ENCODE measurements at places on chromosomes 7 and 10.

DNA sequence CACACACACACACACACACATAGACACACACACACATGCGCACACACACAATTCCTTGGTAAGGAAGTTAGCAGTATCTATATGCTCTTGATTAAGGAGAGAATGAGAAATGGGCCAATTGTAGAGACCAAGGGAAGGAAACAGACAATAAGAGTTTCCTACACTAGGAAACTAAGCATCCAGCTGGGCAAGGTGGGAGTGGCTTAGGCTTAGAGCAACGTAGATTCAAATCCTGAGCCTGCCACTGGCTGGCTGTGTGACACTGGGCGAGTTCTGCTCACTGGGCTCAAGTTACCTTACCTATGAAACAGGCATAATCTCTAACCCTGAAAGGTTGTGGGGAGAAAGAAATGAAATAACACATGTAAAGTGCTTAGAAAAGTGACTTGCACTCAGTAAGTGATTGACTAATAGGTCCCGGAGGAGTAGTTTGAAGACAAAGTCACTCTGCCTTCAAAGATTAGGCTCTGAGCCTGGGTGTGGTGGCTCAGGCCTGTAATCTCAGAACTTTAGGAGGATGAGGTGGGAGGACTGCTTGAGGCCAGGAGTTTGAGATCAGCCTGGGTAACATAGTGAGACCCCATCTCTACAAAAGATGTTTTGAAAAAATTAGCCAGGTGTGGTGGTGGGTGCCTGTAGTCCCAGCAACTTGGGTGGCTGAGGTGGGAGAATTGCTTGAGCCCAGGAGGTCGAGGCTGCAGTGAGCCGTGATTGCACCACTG, 701.4 kb downstream of the PARD3 start:
- no peak for DNase-seq

GRCh38 chr7:142871260-142872105, 14.1 kb downstream of the TRPV6 start:
- DNase-seq, result peak; percentile 23

GRCh38 chr7:8018961-8019360, 50.4 kb downstream of the GLCCI1 start:
- DNase-seq, result no peak

DNA sequence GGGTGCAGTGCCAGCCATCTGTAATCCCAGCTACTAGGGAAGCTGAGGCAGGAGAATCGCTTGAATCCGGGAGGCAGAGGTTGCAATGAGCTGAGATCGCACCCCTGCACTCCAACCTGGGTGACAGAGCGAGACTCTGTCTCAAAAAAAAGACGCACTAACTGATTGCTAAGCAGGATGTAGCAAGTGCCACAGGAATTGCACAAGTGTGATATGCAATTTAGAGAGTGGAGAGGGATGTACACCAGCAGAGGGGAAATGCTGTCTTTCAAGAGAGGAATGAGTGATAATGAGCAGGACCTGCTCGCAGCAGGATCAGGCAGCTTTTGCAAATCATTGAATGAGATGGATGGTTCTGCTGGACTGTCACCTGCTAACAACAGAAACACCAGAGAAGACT, 13.3 kb upstream of the SLC16A12 start:
- DNase-seq, result no peak

- no peak for DNase-seq
These were observed 121.6 kb downstream of the CDK6 start for GRCh38 chr7:92714767-92715166.

- no peak for DNase-seq
These were observed 26.2 kb downstream of the IKZF1 start for GRCh38 chr7:50330696-50331095.

DNA sequence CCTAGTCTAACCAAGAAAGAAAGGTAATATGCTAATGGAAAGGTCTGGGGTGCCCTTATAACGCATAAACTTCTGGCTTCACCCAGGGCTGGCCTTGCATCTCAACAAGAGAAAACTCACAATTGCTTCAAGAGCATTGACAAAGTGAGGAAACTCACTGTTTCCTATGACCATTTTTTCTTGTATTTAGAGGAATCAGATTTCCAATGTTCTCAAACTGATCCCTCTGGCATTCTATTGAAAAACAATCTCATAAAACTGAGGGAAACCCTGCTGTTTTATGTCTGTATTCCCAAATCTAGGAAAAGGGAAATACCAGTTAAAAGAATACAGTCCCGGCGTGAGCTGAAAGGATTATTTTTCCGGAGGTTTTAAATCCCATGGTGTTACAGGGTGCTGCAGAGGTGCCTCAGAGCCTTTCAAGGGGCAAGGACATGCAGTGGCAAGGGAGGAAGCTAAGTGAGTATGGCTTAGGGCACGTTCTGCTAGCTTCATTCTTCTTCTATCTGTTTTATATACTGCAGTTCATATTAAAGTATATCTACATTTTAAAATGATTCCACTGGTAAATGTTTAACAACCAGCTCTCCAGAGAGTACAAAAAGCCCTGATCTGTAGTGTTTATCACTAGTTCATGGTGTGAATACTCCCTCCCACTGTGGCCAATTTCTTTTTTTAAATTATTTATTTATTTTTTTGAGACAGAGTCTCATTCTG, 68.7 kb downstream of the CAV1 start:
- DNase-seq, result no peak

- no peak for DNase-seq
These were observed 33.6 kb downstream of the TMEM106B start for GRCh38 chr7:12244694-12245093.

DNA sequence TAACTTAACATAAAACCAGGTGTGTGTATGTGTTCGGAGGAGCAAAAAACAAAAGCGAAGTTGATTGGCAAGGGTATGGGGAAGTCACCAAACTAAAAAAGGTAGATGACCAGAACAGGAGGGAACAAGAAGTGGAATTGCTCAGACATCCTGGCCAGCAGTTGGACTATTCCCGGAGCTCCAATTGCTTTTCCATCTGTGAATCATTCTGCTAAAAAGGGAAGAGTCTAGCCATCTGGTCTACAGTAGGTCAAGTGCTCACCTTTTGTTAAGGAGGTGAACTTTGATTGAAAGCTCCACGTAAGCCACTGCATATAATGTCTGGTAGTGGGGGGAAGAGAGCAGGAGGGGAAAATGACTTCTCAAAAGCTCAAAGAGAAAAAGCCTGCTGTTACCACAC, 50.0 kb upstream of the BET1 start:
- DNase-seq, result no peak

DNA sequence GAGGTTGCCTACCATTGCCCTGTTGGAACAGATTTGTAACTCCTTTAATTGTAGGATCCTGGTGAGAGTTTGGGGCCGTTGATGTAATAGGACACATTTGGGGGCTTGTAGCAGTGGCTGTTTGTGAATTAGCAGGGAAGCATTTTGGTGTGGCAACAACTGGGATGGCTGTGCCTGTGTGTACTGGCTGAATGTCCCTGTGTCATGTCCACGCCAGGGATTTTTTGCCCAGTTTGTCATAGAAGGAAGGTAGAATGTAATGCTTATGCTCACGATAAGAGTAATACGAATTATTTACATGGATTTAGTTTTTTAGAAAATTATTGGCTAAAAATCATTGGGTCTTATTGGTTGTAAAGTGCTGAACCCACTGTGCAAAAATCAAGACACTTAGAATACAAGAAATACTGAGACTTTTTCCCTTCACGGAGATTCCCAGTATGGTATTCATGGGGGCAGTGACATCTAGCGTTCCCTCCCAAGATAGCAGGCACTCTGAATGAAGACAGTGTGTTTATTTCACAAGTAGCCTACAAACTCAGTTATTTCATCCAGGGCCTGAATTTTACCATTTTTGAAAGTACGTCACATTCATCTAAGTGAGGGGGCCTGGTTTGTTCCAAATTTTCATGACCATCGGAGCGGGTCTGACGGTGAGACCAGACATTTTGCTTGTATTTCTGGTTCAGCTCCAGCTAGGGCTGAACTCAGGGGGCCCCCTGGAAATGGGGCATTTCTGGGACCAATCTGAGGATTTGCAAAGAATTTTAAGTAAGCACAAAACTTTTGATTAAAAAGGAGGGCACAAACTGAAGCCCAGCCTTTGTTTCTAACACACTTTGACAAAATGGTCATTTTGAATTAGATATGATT, 74.7 kb downstream of the CACNB2 start:
- no peak for DNase-seq

- no peak for DNase-seq
These were observed 54.5 kb downstream of the CUL1 start for GRCh38 chr7:148753224-148753623.

DNA sequence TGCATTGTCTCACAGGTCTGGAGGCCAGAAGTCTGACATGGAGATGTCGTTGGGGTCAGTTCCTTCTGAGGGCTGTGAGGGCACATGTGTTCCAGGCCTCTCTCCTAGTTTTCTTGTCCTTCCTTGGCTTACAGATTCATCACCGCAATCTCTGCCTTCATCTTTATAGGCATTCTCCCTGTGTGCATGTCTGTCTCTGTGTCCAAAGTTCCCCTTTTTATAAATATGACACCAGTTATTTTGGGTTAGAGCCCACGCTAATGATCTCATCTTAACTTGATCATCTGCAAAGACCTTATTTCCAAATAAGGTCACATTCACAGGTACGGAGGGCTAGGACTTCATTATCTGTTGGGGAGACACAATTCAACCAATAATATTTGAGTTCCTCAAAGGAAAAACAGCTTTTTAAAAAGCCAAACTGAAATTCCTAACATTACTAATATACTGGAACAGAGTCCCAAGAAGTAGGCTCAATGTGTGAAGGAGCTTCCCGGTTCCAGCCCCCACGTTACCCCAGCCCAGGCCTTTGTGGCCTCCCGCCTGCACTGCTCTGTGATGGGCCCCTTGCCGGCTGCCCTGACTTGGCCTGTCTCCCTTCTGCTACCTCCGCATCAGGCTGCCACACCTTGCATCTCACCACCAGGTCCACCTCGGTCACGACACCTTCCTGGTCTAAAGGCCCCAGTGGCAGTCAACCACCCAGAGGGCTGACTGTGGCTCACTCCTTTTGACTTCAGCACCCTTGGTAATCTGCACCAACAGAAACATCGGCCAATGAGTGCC, 142.7 kb downstream of the KCNMA1 start:
- DNase-seq, result no peak

Data from left lobe of liver (tissue), 2 donors.